ENCODE measurements at places on chromosomes 1 and 21.

DNA sequence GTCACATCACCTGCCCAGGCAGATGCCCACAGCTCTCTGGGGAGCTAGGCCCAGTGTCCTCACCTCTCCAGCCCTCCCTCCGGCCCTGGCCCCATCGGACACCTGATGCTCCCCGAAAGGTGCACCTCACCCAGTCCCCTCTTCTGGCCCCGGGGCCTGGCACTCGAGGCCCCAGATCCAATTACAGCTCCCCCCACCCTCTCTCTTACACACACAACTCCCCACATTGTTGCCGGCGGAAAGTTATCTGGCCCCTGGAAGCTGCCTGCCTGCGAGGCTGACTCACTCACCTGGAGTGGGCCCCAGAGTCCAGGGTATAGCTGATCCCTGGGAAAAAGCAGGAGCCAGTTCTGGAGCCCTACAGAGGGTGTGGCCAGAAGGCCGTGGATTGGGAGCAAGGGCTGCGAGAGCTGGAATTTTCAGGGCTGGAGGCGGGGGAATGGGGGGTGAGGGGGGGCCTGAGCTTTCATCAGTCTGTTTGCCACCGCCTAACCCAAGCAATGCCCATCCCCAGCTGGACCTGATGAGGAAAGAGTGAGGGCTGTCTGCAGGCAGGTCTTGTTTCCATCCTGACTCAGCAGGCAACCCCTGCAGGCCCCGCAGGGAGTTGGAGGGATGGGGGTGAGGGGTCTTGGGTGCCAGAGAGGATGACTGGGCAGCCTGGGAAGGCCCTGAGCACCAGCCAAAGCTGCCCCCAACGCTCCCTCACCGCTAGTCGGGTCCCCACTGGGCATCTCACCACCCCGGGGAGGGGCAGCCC, 948 bp downstream of the FBXO2 start:
- no peak for DNase-seq

- DNase-seq = no peak
These were observed 869 bp downstream of the NAV1 start for GRCh38 chr1:201539561-201540431.

- no peak for DNase-seq
These were observed 47.4 kb downstream of the LGR6 start for GRCh38 chr1:202240956-202241355.

DNA sequence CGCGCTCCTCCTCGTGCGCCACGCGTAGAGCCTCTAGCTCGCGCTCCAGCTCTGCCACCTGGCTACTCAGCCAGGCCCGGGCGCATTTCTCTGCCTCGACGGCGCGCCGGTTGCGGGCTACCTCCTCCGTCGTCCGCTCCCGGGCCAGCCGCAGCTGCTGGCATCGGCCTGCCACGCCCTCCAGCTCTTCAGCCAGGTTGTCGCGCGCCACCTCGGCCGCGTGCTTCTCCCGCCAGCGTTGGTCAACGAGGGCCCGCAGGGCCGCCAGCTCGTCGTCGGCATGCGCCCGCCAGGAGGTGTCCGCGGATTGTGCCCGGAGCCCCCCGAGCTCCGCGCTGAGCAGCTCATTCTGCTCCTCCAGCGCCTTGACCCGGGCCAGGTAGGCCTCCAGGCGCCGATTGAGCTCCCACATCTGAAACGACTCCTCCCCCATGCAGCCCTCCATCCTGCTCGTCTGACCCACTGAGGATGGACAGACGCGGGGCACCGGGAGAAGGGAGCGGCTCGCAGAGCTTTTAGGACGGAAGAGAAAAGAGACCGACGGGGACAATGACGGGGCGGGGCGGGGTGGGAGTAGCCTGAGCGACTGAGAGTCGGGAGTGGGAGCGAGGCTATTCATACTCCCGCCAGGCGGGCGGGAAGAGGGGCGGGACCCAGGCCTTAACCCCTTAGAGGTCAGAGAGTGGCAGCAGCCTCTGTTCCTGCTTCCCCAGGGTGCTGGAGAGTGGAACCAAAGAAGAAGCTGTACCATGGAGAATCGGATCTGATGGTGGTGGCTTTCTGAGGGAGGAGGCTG, at the start of gene NES:
Gene NES (minus strand): TSS at position 588 of the 796 bp plus-strand sequence. CDS start 143 bp downstream, at position 445.
- DNase-seq = no peak

DNA sequence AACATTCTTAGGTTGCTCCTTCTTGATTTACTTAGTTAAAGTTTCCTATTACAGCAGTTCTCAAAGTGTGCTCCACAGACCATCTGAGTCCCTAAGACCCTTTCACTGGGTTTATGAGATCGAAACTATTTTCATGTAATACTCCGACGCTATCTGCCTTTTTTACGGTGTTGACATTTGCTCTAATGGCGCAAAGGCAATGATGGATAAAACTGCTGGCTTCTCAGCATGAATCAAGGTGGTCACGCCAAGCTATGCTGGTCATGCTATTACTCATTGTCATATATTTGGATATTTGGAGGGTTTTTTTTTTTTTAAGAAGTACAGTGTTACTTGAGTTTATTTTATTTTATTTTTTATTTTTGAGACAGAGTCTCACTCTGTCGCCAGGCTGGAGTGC, 235.1 kb downstream of the KIF26B start:
- no peak for DNase-seq

- no peak for DNase-seq
These were observed 68.4 kb downstream of the POU2F1 start for GRCh38 chr1:167289075-167289442.

- no peak for DNase-seq
These were observed 115.4 kb downstream of the OLFML2B start for GRCh38 chr1:161908264-161908663.

- no peak for DNase-seq
These were observed 4.7 kb upstream of the RIPK4 start for GRCh38 chr21:41771625-41771945.

DNA sequence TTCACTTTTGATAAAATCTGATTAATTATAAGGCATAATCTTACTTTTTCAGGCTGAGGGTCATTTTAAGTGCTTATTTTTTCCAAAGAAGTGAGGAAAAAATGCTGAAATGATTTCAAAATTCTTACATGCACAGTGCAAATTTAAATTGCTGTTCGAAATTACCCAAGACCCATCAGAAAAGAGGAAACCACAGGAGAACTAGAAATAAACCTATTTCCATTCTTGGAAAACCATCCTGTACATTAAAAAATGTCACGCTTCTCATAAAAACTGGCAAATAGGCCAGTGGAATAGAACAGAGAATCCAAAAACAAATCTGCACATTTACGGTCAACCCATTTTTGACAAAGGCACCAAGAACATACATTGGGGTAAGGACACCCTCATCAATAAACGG, 414.9 kb downstream of the SMYD3 start:
- no peak for DNase-seq

DNA sequence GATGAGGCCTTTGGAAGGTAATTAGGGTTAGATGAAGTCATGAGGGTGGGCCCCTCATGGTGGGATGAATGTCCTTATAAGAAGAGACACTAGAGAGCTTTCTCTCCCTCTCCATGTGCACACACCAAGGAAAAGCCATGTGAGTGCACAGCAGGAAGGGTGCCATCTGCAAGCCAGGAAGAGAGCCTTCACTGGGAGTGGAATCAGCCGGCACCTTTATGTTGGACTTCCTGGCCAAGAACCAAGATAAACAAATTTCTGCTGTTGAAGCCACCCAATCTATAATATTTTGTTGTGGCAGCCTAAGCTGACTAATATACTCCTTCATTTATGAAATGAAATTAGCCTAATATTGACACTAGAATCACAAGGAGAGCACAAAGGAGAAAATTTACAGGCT, 38.2 kb upstream of the PKP1 start:
- DNase-seq = no peak

DNA sequence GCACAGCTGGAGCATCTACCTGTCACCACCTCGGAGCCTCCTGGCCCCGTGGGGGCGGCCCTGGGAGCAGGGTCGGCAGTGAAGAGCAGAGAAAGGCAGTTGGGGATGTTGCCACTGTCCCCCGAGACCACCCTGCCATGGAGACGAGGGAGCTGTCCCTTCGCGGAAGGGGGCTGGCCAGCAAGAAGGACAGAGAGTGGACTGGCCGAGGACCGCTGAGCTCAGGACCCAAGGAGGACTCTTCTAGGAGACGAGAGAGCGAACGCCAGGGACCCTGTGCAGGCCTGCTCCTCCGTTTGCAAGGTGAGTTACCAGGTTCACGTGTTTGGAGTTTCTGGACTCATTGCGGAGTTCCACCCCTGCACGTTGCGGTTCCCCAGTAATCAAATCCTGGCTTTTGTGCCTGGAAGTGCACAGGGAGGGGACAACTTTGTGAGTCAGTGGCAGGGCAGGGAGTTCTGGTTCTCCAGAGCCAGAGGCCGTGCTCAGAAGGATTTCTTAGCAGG, 5.6 kb upstream of the POFUT2 start:
- no peak for DNase-seq

DNA sequence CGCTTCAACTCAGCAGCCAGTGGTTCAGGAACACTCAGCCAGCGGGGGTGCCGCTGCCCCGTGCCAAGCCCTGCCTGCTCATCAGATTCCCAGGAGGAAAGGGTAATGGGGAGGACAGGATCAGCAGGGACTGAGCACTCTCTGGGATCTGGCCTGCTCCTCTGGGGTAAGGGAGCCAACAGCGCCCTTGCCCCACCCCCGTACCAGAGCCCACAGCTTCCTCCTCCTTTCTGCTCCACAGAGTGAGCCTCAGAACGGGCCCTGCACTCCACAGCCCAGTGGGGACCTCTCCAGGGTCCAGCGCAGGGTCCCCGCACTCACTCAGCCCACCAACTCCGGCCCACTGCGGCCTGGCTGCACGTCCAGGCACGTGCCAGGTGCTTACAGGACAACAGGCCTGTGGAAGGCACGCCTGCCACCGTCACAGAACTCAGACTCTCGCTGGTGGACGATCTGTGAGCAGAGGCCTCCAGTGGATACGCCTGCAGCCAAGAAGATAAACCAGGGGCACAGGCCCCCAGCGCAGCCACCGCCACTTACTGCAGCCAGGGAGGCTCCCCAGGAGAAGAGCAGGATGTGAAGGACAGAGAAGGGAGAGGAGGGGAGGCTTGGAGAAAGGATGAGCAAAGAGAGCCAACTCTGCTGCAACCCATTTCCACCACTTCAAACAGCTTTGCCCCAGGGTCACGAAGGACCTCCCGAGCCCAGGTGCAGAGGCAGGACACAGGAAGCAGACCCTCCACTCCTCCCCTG, 2.1 kb downstream of the MEGF6 start:
- no peak for DNase-seq

DNA sequence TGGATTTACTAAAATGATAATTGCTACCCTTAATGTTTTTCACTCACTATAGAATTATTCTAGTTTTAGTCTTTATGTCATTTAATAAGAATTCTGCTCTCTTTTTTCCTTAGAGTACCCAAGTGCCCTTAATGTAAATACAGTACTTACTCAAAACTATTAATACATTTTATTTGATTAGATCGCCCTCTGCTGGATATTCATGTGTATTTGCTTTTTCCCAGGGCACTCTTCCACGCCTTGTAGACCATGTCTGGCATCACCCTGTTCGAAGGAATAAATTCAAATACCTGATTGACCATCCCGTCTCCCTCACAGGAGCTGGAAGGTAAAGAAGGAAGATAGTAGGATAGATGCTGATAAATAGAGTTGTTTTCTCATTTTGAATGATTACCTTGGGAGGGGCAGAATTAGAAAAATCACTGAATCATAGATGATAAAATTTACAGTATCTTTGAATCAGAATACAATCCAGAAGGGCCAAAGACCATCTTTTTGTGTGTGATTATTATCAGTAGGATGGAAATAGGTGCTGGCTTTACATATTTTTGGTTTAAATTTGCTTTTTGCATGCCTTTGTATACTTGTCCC, 4.1 kb downstream of the AXDND1 start:
- peak; percentile 79 for DNase-seq

All from CD4-positive, alpha-beta T cell (primary cell).